Inflammatory macrophage (primary cell): ENCODE measurements at places on chromosomes 7 and 10.

- DNase-seq, result no peak
These were observed 223.6 kb upstream of the CELF2 start for GRCh38 chr10:10794046-10794445.

- DNase-seq, result no peak
These were observed 621.4 kb downstream of the POM121L12 start for GRCh38 chr7:53656881-53657280.

DNA sequence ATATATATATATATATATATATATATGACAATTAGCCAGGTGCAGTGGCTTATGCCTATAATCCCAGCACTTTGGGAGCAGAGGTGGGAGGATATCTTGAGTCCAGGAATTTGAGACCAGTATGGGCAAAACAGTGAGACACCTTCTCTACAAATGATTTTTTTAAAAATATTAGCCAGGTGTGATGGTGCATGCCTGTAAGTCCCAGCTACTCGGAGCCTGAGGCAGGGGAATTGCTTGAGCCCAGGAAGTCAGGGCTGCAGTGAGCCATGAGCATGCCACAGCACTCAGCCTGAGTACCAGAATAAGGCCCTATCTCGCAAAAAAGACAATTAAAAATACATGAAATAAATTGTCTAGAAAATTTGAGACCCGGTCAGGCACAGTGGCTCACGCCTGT is 47.2 kb upstream of the MSRB2 start:
- DNase-seq, result no peak

DNA sequence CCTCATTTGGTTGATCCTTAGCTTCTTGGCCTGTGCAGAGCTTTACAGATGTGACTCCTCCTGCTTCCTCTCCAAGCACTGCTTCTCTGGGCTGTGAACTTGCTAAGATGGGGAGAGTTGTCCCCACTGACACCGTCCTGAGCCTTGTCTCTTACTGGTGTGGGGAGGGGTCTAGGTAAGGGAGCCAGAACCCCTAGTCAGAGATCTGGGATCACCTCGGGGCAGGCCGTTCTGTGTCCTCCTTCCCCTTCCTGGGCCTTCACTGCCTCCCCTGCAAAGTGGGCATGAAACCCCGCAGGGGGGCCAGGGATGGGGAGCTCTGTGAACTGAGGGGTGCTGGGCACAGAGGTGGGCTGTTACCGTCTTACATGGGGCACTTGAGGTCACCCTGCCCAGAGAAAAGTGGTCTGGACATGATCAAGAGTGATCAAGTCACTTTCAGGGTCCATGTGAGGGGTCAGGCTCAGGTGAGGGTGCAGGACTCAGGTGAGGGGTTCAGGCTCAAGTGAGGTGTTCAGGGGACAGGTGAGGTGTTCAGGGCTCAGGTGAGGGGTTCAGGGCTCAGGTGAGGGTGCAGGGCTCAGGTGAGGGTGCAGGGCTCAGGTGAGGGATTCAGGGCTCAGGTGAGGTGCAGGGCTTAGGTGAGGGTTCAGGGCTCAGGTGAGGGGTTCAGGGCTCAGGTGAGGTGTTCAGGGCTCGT is 86.2 kb downstream of the ADCY1 start:
- DNase-seq, result no peak

DNA sequence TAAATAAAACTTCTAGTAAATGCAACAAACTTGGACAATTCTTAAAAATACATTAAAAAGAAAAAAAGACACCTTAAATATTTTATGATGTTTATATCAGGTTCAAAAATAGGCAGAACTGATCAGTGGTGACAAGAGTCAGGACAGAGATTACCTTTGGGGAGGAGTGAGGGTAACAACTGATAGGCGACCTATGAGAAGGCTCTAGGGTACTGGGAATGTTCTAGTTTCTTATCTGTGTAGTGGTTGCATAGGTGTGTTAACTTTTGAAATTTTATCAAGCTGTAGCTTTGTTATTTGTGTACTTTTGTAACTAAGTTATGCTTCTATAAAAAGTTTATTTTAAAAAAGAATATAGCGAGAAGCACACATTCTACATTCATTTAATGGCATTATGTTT is 75.1 kb upstream of the STRIP2 start:
- DNase-seq, result no peak

GRCh38 chr10:77524281-77524711 is 113.3 kb downstream of the KCNMA1 start:
- no peak for DNase-seq

DNA sequence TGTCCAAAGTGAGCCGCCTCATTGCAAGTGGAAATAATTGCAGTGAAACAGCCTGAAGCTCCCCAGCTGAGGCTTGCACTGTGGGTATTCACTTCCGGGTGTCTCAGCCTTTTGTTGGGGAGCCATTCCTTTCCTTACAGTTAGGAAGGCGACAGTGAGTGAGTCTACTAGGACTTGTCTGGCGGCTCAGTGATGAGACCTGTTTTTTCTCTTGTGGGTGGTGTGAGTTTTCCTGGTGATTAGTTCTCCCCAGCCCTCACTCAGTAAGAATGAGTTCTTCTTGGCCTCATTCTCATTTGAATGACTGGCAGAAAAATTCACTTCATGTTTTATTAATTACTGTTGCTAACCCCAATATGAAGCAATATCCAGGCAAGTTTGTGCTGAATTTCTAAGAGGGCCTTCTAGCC is 2.6 kb downstream of the PGAM1 start:
- DNase-seq, result peak; percentile 35

GRCh38 chr10:29895456-29895855 is 163.9 kb downstream of the JCAD start:
- no peak for DNase-seq

DNA sequence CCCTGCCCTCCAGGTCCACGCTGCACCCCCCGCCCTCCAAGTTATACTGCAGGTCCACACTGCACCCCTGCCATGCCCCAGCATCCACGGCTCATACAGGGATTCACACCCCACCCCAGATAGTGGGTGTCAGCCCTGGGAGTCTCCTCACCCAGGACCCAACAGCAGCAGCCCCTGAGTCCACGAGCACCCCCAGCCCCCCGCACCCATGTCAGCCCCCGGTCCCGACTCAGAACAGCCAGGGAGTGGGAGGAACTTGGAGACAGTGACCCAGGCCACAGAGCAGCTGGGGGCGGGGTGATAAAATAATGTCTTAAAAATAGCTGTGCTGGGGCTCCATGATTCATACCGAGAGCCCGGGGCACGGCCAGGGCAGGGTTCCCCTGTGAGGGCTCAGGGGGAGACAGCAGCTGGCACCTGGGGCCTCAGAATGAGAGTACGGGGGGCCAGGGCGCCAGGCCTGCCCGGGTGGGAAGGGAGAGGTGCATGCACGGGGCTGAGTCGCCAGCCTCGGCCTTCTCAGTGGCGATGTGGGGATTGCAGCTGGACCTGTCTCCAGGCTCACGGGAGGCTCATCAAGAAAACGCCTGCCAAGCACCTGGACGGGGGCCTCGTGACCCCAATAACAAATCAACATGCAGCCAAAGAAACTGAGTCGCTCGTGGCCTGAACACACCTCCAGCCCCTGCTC is 29.8 kb downstream of the ADAP1 start:
- DNase-seq, result peak; percentile 74

- no peak for DNase-seq
These were observed 375.2 kb downstream of the PAXIP1 start for GRCh38 chr7:154627646-154628290.

DNA sequence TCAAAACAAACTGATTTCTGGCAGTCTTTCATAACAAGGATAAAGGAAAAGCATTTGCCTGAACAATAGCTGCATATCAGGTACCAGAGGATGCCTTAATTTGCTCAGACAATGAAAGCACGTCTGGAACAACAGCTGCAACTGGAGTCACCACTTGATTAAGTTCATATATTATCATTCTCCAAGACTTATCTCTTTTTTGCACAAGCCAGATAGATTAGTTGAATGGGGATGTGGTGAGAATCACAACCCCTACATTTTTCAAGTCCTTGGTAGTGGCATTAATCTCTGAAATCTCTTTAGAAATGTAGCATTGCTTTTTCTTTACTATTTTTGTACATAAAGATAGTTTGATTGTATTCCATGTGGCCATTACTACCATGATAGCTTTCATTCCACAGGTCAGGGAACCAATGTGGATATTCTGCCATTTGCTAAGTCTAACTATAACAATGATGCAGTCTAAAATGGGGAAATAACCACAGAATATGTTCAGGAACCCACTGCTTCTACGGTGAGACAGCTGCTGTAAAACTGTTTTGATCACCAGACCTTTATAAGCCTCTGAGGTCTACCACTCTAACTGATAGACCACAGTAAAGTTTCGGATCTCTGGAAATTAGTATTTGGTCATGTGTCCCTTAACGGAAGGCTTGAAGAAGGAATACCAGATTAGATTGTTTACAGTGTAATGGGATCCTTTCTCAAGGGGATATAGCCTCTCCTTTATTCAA is 1176.2 kb downstream of the DNAJB9 start:
- DNase-seq, result no peak

- DNase-seq, result no peak
These were observed 528.9 kb downstream of the MAGI2 start for GRCh38 chr7:78924581-78924980.

GRCh38 chr7:102451371-102452054 is 13.2 kb downstream of the ALKBH4 start:
- DNase-seq, result no peak

GRCh38 chr7:20561466-20561865 is 54.0 kb upstream of the ABCB5 start:
- no peak for DNase-seq

DNA sequence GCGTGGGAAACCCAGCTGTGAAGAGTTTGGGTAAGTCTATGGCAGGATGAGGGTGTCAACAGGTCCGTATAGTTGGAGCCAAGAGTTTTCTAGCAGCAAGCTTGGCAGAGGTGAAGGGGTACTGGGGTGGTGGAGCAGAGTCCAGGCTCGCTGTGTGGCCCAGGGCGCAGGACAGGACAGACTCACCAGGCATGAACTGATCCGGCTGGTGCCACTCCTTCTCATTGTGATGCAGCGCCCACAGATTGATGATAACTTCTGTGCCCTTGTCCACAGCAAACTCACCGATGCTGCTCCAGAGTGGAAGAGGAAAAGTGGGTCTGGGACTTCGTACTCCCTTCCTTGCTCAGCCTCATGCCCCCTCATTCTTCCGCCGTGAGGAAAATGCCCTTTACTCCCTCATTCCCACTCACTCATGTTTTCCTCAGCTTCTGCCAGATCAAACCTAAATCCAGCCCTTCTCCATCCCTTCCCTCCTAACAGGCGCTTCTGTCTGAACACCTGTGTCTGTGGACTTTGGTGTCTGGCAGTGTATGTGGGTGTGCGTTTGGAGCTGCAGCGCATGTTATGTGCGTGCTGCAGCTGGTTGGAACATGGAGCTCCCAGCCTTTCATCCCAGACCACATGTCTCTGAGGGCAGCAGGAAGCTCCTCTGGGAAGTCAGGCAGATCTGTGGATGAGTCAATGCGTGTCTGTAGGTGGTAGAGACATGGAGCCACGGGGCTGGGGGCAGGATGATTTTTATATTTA is 5.7 kb downstream of the CYP17A1 start:
- no peak for DNase-seq

- DNase-seq, result no peak
These were observed 364.8 kb upstream of the IGFBP3 start for GRCh38 chr7:46285878-46286277.

GRCh38 chr10:70832852-70833528 is 17.2 kb downstream of the SGPL1 start:
- peak; percentile 74 for DNase-seq

GRCh38 chr10:119658274-119658673 is 7.1 kb downstream of the BAG3 start:
- DNase-seq, result peak; percentile 63

- DNase-seq, result no peak
These were observed 161.3 kb downstream of the ELAPOR2 start for GRCh38 chr7:86898171-86898570.

GRCh38 chr7:128933180-128933891 is 4.4 kb upstream of the IRF5 start:
- peak; percentile 88 for DNase-seq

GRCh38 chr7:2971914-2972834 is 71.5 kb downstream of the CARD11 start:
- no peak for DNase-seq
